Vagina (tissue), 2 donors: ENCODE measurements at places on chromosomes 11 and 22.

- H3K36me3 ChIP-seq = no peaks in the 10 kb centered on the region
- H3K4me3 ChIP-seq = no peak overlapping the region
- H3K27ac ChIP-seq = peak overlapping the region; percentile 49
- no peaks in the 10 kb centered on the region for H3K27me3 ChIP-seq
Observed at GRCh38 chr11:128246810-128247594, 340.4 kb downstream of the ETS1 start.

DNA sequence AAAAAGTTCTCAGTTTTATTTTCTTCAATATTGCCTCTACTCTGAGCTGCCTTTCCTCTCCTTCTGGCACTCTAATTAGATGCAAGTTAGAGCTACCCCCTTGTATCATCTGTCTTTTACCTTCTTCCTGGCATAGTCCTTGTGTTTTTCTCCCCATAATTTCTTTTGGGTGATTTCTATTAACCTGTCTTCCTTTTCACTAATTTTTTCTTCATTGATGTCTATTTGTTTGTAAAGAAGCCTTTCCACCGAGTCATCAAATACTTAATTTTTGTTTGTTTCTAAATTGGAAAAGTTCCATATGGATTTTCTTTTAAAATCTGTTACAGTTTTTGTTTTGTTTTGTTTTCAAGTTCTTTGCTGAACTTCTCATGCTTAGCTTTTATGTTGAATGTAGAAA lies 558.1 kb downstream of the TBC1D22A start:
- no peaks in the 10 kb centered on the region for H3K4me1 ChIP-seq
- no peak for DNase-seq
- H3K4me3 ChIP-seq = no peak overlapping the region
- H3K36me3 ChIP-seq = no peaks in the 10 kb centered on the region
- no peak overlapping the region for H3K27ac ChIP-seq

- no peaks in the 10 kb centered on the region for H3K4me1 ChIP-seq
- H3K27ac ChIP-seq = no peak overlapping the region
- H3K27me3 ChIP-seq = no peaks in the 10 kb centered on the region
- H3K4me3 ChIP-seq = no peak overlapping the region
- peak; percentile 6 for DNase-seq
- no peaks in the 10 kb centered on the region for H3K36me3 ChIP-seq
Observed at GRCh38 chr22:30894371-30894740, 74.2 kb downstream of the MORC2 start.

- H3K27me3 ChIP-seq = no peaks in the 10 kb centered on the region
- H3K4me1 ChIP-seq = peaks cover 28% of the 10 kb centered on the region
- DNase-seq = no peak
- no peak overlapping the region for H3K27ac ChIP-seq
- H3K36me3 ChIP-seq = no peaks in the 10 kb centered on the region
Observed at GRCh38 chr11:78251083-78251775, 62.5 kb downstream of the USP35 start.

GRCh38 chr11:121582296-121582695 lies 129.5 kb upstream of the SORL1-AS1 start:
- H3K27ac ChIP-seq = no peak overlapping the region
- peaks cover 24% of the 10 kb centered on the region for H3K4me1 ChIP-seq

- H3K27ac ChIP-seq = no peak overlapping the region
- DNase-seq = no peak
- no peaks in the 10 kb centered on the region for H3K36me3 ChIP-seq
- no peaks in the 10 kb centered on the region for H3K4me1 ChIP-seq
- H3K4me3 ChIP-seq = no peak overlapping the region
- no peaks in the 10 kb centered on the region for H3K27me3 ChIP-seq
Observed at GRCh38 chr22:30626413-30626812, 9.2 kb upstream of the SLC35E4 start.

GRCh38 chr11:36027731-36028130 lies 83.9 kb downstream of the LDLRAD3 start:
- H3K27me3 ChIP-seq = no peaks in the 10 kb centered on the region
- H3K4me1 ChIP-seq = peaks cover 15% of the 10 kb centered on the region
- no peak for DNase-seq
- no peaks in the 10 kb centered on the region for H3K36me3 ChIP-seq

DNA sequence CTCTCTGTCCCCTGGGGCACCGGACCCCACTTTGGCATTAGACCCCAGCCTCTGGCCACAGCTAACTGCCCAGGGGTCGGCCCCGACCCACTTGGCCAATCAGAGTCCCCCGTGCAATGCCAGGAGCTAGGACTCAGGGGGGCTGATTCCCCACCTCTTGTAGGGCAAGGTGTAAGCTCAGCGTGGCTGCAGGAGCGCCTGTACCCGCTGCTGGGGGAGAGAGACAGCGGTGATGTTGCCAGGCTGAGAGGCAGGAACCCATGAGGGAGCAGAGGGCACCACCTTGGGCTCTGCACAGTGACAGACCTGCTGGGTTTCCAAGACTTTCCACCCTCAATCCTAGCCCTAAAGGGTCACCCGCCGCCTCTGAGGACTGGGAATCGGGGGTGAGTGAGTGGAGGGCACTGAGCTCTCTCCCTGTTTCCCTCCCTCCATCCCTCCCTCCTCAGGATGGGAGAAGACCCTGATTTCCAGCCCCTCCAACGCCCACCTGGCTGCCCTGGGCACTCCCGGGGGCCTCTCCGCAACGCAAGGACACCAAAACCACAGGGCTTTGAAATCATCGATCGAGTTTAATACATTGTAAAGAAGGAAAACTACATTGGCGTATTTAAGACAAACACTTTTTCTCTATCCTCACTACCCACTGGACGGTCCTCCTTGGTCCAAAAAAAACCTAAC lies 128.4 kb downstream of the ARHGAP8 start:
- no peak overlapping the region for H3K4me3 ChIP-seq
- no peaks in the 10 kb centered on the region for H3K4me1 ChIP-seq
- no peaks in the 10 kb centered on the region for H3K27me3 ChIP-seq
- DNase-seq = peak; percentile 77

DNA sequence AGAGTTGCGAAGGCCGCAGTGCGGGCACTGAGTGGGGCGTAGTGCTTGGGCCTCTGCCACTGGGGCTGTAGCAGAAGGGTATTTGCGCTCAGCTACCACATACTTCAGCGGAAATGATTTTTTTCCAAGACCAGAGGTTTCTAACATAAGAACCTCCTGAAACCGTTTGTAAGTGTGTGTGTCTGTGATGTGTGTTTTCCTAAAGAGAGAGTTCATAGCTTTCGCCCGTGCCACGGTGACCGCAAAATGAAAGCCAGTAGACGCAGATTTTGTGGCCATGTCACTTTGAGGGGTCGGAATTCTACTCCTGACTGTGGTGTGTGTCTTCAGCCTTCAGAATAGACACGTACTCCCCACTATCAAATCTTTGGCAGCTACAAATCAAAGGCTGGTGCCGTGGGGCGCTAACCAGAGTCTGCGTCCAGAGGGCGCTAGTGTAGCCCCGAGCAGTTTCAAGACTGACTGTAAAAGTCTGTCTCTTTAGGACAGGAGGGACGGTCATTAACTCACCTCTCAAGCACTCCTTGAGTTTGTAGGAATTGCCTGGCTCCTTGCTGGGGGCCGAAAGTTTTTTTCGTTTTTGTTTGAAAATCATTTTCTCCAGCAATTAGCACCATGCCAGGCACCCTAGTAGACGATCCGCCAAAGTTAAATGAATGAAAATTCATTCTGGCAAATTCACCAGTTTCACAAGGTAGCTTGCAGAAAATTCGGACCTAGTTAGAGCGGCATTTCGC lies 2.5 kb upstream of the CALCA start:
- no peaks in the 10 kb centered on the region for H3K36me3 ChIP-seq
- H3K27ac ChIP-seq = no peak overlapping the region
- no peak for DNase-seq
- H3K27me3 ChIP-seq = peaks cover 6% of the 10 kb centered on the region
- peaks cover 29% of the 10 kb centered on the region for H3K4me1 ChIP-seq
- H3K4me3 ChIP-seq = peak overlapping the region; percentile 25

DNA sequence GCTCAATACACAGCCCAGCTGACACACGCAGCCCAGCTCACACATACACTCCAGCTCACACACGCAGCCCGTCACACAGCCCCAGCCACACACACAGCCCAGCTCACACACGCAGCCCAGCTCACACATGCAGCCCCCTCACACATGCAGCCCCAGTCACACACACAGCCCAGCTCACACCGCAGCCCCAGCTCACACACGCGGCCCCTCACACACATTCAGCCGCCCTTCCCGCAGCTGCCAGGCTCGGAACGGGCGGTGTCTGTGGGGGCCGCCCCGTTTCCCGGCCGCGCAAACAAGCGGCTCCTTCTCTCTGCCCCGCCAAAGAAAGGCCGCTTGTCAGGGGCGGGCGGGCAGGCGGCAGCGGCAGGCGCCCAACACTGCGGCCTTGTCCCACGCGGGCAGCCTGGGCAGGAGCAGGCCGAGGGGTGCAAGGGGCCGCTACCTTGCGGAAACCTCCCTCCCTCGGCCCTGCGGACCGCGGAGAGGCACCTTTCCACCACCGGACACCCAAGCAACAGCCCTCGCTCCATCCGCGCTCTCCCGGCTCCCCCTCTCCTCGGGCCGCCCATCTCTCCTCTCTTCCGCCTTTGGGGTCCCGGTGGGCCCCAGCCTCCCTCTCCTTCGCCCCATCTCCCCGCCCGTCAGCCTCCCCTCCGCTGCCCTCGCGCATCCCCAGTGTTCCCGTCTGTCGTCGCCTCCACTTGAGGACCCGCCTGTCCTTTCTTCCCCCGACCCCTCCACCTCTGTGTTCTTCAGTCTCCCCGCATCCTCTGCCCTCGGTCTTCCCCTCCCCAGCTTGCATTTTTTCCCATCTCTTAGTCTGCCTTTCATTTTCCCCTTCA lies 2.2 kb downstream of the PHLDB1 start:
- H3K4me1 ChIP-seq = peaks cover 78% of the 10 kb centered on the region
- H3K27ac ChIP-seq = peak overlapping the region; percentile 98
- no peaks in the 10 kb centered on the region for H3K27me3 ChIP-seq
- peak overlapping the region; percentile 81 for H3K4me3 ChIP-seq

DNA sequence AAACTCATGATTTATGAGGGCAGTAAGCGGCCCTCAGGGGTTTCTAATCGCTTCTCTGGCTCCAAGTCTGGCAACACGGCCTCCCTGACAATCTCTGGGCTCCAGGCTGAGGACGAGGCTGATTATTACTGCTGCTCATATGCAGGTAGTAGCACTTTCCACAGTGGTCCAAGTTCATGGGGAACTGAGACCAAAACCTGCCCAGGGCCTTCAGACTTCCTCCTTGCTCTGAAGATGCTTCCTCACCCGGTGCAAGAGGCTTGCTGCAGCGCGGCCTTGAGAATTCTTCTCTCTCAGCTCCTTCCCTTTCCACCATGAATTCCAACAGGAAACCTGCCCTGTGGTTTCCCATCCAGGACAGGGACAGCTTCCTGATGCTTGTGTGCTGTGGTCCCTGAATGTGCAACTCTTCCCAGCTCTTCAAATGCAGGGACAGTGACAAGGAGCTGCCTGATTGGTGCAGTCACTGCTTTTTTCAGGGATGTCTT lies 53.9 kb downstream of the GGTLC2 start:
- no peak overlapping the region for H3K4me3 ChIP-seq
- no peak for DNase-seq
- no peak overlapping the region for H3K27ac ChIP-seq
- no peaks in the 10 kb centered on the region for H3K27me3 ChIP-seq

DNA sequence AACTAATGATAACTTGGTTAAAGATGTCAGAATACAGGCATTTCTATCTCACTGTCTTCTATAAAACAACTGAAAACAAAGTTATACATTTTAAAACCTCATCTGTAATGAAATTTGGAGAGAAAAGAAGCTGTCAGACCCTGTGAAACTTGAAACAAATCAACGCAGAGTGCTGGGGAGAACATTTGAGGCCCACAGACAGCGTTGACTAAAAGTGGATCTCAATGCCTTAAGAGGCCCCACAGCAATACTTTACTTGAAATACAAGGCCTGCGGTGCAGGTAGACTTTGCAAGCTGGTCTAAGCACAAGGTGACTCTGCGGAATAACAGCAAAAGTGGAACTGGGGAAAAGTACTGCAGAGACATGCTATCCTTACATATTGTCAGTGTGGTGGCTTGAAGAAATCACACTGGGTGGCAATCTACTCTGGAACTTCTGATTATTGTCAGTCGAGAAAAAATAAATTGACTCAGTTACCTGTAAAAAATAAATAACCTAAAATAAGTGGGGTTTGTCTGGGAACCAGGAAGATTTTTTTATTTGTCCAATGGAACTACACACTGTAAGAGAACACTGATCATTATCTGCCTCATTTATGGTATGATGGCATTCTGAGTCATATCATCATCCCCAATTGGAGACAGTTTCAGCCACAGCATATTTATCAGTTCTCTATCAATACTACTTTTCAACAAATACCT lies 138.9 kb downstream of the LUZP2 start:
- H3K27ac ChIP-seq = no peak overlapping the region
- DNase-seq = no peak
- no peaks in the 10 kb centered on the region for H3K36me3 ChIP-seq
- H3K4me1 ChIP-seq = no peaks in the 10 kb centered on the region
- no peaks in the 10 kb centered on the region for H3K27me3 ChIP-seq

DNA sequence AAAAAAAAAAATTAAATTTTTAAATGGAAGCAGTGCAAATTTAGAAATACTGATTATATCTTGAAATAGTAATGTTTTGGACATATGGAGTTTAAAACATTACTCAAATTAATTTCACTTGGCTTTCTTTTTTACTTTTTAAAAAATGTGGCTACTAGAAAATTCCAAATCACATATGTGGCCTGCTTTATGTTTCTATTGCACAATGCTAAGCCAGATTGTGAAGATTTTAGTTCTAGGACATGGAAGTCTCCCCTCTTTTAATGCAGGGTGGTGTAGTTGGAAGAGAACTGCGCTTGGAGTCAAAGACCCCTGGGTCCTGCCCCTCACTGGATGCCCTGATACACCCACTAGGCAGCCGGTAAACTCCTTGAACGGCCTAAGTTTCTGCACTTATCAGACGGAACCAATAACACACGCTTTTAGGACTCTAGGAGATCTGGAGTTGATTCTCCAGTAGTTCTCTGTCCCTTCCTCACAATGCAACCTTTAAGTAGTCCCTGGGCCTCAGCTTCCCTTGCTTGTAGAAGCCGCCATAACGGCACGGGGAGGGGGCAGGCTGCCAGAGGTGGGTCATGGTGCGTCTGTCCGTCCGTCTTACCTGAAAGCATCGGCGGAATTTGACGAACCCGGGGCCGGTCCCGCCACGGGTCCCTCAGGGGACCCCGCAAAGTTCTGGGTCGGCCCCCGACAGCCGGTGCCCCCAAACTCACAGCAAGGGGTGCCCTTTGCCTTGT lies 505 bp downstream of the FAM227A start:
- H3K27ac ChIP-seq = peak overlapping the region; percentile 86
- H3K36me3 ChIP-seq = no peaks in the 10 kb centered on the region
- DNase-seq = no peak

GRCh38 chr11:131580476-131580875 lies 210.1 kb downstream of the NTM start:
- no peaks in the 10 kb centered on the region for H3K4me1 ChIP-seq
- no peak overlapping the region for H3K27ac ChIP-seq
- DNase-seq = no peak
- H3K27me3 ChIP-seq = no peaks in the 10 kb centered on the region
- H3K4me3 ChIP-seq = no peak overlapping the region
- H3K36me3 ChIP-seq = no peaks in the 10 kb centered on the region

DNA sequence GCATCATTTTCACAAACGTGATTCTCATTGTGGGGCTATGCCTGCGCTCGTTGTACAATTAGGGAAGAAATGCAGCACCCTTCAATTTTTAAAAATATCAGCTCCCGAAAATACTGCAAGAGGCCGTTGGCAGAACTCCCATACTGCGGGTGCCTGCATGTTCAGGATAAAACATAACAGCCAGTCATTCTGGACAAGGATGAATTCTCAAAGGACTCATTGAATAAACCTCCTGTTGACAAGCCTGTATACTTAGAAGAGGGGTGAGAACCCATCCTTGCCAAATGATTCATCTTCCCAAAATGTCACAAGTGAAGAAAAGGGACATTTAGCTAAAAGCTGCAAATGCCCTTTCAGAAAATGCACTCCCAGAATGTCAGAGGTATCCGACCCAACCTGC lies 141.9 kb downstream of the CSNK2A3 start:
- no peaks in the 10 kb centered on the region for H3K27me3 ChIP-seq
- H3K27ac ChIP-seq = no peak overlapping the region
- H3K4me3 ChIP-seq = no peak overlapping the region
- peaks cover 32% of the 10 kb centered on the region for H3K4me1 ChIP-seq
- no peaks in the 10 kb centered on the region for H3K36me3 ChIP-seq
